Fibroblast of skin of right quadriceps (primary cell): ENCODE measurements at places on chromosomes 5 and 9.

GRCh38 chr5:1429066-1429465 is 16.2 kb downstream of the SLC6A3 start:
- no peak for DNase-seq

DNA sequence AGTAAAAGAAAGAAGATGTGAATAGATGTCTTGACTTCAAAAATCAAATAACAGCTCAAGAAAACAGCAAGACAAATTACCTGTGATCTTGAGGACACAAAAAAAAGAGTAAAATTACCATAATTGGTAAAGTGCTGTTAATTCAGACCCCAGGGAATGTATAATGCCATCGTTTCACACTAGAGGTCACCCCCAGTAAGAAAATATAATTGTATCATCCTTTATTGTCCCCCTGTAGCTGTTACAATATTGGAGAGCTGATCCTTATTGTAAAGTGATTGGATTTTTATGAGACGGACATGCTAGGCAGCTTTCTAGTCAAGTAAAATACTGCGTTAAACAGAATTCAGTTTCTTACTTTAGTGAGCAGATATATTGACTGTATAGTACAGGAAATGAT is 377.0 kb downstream of the TLE1 start:
- no peak for DNase-seq

DNA sequence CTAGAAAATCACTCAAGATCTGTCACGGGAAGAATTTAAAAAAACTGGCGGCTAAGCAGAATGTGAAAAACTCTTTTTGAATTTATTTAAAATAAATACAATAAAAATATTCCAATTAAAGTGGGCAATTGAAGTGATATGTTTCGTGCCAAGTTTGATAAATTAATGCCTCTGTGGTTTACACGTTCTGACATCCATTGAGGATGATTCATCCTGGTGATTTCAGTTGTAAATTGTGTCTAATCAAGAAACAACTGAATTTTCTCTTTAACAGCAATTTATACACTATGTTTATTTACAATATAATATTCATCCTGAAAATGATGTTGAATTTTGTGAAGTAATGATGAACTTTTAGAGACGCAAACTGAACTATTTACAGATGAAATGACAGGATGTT is 21.0 kb upstream of the OSMR start:
- DNase-seq, result no peak

DNA sequence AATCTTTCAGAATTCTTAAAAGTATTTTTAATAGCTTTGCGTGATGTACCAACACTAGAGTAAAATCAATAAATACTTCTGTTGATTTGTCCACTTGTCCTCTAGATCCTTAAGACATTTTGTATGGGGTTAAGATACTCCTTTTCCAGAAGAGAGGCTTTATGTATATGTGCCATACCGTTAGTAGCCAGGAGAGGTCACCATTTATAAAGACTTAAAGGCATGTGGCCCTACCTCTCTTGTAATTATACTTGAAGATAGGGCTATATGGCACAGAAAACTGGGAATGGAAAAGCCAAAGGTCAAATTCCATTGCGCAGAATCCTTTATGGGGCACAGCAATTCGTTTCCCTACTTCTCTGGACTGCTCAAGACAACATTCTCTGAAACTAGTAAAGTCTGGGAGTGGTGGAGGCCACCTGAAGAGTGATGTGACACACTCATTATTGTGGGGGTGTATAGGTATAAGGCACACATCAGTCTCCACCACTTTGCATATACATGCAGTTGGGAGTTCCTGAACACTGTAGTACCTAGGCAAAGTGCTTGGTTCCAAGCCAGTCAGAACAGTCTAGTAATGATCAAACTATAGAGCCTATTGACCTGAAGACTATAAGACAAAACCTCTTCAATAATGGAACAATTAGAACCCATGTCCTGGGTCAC is 140.1 kb upstream of the FBXL17 start:
- DNase-seq, result peak; percentile 68

- DNase-seq, result no peak
Measured at GRCh38 chr5:109496112-109496511, 86.3 kb upstream of the PJA2 start.

DNA sequence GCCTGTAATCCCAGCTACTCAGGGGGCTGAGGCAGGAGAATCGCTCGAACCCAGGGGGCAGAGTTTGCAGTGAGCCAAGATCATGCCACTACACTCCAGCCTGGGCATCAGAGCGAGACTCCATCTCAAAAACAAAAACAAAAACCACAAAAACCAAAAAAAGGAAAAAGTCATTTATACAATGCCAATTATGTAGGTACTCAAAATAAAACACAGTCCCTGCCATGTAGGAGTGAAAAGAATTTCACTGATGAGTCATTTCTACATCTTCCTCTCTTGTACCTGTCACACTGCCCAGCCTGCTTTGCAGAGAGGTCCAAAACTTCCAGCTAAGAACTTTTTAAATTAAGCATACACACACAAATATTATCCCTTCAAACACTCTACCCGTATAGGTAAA is 215.8 kb downstream of the EPB41L4A start:
- no peak for DNase-seq

- DNase-seq, result no peak
Measured at GRCh38 chr9:89826186-89826585, 221.4 kb downstream of the GADD45G start.

- DNase-seq, result peak; percentile 22
Measured at GRCh38 chr5:174418809-174419539, 305.4 kb upstream of the MSX2 start.

- DNase-seq, result no peak
Measured at GRCh38 chr5:17094830-17095229, 122.6 kb upstream of the BASP1 start.
